ENCODE measurements at places on chromosomes 16 and 17.

GRCh38 chr16:4032768-4033167 is 83.5 kb downstream of the ADCY9 start:
- no peak for DNase-seq

GRCh38 chr17:71753070-71753469 is 367.8 kb upstream of the SOX9 start:
- no peak for DNase-seq

DNA sequence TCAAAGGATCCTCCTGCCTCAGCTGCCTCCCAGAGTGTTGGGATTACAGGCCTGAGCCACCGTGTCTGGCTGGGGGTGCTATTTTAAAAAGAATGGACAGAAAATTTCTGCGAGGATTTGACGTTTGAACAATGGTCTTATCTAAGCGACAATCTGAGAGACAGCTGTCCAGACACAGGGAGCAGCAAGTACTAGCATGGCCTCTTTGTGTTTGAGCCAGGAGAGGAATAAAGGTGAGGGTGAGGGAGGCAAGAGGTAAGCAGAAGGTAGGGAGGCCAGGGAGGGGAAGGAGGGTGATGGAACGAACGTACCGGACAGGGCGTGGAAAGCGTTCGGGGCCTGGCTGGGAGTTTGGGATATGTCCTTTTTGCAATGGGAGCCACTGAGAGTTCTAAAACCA is 59.2 kb downstream of the PITPNC1 start:
- DNase-seq = no peak

GRCh38 chr16:49617710-49618330 is 238.1 kb downstream of the ZNF423 start:
- DNase-seq = no peak

- DNase-seq = no peak
Measured at GRCh38 chr17:74446551-74447500, 14.9 kb downstream of the GPRC5C start.

DNA sequence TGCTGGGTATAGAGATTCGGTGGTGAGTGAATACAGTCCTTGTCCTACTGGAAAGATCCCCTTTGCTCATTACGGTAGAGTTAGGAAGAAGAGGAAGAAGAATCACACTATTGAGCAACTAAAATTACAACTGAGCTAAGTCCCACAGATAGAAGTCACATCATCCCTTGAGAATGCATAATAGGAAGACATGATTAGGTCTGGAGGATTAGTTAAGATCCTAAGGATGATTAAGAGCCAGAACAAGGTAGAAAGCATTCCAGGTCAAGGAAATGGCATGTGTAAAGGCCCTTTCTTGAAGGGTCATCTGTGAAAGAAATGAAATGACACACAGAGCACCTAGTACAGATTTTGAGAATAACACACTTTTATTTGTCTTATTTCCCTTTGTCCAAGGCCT is 503.5 kb downstream of the HAPSTR1 start:
- no peak for DNase-seq

GRCh38 chr17:47949946-47950345 is 7.7 kb downstream of the PRR15L start:
- DNase-seq = no peak

- no peak for DNase-seq
Measured at GRCh38 chr17:79814127-79814973, 17.5 kb upstream of the CBX8 start.

DNA sequence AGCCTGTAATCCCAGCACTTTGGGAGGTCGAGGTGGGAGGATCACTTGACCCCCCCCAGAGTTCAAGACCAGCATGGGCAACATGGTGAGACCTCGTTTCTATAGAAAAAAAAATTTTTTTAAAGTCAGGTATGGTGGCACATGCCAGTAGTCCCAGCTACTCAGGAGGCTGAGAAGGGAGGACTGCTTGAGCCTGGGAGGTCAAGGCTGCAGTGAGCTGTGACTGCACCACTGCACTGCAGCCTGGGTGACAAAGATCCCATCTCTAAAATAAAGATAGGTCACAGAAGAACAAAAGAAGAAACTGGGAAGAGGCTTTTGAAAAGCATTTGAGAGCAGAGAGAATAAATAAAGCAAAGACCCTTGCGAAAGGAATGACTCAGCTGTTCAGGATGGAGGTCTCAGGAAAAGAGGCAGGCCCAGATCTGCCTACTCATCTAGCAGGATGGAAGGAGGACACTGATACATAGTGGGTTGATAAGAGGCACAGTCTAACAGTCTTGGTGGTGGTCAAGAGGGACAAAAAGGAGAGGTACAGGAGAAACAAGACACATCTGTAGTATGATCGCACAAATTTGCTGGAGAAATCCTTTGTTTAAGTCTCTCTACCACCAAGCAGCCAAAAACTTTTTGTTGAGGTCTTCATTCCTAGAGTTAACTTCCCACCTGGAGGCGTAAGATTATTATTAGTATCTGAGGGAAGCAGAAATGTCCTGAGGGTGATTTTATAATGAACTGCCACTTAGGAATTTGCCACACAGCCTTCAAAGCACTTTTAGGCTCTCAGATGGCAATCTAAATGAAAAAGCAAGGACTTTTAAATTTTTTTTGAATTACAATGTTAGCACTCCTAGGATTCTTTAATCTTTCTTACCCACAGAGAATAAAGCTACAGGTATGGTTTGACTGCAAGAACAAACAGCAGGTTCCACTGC is 17.6 kb downstream of the ZSWIM7 start:
- DNase-seq = no peak

DNA sequence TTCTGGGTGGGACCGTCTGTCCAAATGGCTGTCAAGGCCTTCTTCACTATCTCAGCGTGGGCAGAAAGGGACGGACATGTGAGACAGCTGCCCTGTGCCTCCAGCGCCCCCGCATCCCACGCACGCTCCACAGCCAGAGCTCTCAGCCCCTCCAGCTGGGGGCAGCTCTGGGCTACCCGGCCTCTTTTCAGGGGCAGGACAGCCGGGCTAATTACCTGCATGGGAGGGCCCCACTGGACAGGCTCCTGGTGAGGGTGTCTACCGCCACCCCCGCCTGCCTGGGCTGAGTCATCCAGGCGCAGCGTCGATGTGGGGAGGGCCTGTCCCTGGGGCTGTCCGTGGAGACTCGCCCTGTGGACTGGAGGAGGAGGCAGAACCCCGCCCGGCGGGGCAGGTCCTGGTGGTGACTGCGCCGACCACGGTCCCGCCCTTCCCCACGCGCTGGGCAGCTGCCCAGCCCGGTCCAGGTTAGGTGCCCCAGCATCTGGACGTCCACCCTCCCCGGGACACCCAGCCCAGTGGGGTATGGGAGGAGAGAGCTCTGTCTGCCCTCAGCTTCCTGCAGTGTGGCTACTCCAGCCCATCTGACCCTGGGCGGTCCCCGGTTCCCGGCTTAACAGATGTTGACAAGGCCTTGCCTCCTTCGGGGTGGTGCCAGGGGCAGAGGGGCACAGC is 5.9 kb upstream of the METRNL start:
- DNase-seq = no peak

- DNase-seq = no peak
Measured at GRCh38 chr16:88681084-88681680, 5.1 kb downstream of the SNAI3 start.

- no peak for DNase-seq
Measured at GRCh38 chr17:35252651-35253050, 9.8 kb downstream of the SLFN5 start.

- no peak for DNase-seq
Measured at GRCh38 chr16:59067205-59067604, 333.1 kb upstream of the GOT2 start.

GRCh38 chr16:56190677-56191155 is 573 bp upstream of the GNAO1 start:
- DNase-seq = no peak

- DNase-seq = no peak
Measured at GRCh38 chr16:10765772-10766171, 22.1 kb downstream of the NUBP1 start.

DNA sequence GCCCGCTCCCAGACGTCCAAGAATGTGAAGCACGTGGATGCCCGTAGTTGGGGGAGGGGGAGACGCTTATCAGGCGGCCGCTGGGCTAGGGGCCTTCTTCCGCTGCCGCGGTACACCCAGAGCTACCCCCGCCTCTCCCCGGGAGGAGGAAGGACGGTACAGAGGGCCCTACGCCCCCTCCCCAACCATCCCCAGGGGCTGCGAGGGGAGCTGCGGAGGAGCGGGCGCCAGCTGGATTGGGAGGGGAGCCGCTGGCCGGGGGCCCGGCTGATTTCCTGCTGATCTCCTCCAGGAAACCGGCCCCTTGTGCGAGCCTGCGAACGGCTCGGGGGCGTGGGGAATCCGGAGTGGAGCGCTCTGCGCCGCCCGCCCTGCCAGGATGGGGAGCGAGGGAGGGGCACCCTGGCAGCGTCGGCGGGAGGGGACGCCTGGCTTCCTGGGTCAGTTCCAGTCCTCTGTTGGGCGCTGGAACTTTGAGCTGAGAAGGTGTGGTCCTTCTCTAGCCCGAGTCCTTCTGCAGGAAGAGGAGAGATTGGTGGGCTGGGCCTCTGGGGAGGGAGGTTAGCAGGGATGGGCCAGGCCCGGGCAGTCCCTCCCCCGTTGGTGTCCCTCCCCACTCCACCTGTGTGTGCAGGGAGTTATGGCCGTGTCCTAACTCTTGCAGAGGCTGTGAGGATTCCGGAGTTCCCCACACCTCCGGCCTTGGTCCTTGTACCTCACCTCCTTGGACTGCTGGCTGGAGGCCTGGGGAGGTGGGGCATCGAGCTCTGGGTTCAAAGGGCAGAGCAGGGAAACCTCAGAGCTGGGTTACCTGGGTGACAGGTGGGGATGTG is 19.2 kb downstream of the GJD3 start:
- no peak for DNase-seq

- DNase-seq = no peak
Measured at GRCh38 chr17:79798299-79799173, 1.7 kb upstream of the CBX8 start.

GRCh38 chr16:88484505-88485365 is 31.7 kb downstream of the ZFPM1 start:
- no peak for DNase-seq

DNA sequence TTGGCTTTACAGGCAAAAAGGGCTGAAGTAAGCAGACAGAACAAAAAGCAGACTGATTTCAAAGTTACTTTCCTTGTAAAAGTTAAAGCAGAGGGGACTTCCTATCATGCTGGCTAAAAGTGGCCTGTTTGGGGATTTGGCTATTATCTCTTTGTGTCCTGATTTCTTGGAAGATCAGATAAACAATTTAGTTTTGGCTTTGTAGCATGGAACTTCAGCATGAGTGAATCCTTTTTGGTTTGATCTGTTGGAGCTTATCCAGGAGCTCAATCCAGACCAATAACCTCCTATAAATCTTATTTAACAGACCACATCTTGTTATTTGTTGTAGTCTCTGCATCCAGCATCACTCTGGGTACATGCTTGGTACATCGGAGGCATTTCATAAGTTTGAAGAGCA is 8.9 kb upstream of the RNF112 start:
- no peak for DNase-seq

DNA sequence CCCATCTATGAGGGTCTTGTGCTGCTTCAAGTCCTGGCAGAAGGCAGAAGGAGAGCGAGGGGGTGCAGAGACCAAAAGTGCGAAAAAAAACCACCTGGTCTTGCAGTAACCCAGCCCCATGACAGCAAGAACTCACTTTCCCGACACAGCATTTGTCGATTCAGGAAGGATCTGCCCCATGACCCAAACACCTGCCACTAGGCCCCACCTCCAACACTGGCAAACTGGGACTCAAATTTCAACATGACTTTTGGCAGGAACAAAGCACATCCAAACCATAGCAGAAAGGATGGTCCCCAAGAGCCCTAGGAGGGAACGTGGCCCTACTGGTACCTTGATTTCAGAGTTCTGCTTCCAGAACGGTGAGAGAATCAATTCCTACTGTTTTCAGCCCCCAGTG is 34.7 kb upstream of the KLHDC4 start:
- DNase-seq = no peak

- no peak for DNase-seq
Measured at GRCh38 chr17:34683390-34683789, 104.0 kb downstream of the TMEM132E start.

DNA sequence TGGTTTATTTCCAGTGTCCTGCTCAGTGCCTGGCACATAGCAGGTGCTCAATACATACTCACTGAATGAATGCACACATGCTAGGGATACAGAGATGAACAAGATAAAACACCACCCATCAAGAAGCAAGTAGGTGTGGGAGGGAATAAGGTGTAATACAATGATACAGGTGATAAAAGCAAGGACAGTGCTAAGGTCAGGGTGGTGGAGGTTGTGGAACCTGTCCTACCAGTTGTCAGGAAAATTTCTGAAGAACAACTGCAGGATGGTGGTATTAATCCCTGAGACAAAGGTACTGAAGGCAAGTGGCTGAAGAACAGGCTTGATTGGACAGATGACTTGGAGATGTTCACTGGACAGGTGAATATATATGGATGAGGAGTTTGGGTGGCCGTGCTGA is 1.8 kb downstream of the KNOP1 start:
- DNase-seq = no peak

DNA sequence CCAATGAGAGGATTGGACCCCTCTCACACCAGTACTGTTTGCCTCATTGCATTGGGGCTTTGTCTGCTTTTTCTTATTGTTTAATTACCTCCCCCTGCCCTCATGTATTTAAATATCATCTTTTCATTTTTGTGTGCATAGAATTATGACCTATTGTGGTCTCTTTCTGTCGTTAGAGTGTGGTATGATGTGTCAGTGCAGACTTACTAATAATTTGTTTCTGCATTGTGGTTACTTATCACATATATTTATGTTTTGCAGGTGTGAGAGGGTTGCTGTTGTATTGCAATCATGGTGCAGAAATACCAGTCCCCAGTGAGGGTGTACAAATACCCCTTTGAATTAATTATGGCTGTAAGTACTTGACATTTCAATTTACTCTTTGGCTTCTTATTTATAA is 2.5 kb downstream of the SEC14L1 start:
- DNase-seq = no peak

DNA sequence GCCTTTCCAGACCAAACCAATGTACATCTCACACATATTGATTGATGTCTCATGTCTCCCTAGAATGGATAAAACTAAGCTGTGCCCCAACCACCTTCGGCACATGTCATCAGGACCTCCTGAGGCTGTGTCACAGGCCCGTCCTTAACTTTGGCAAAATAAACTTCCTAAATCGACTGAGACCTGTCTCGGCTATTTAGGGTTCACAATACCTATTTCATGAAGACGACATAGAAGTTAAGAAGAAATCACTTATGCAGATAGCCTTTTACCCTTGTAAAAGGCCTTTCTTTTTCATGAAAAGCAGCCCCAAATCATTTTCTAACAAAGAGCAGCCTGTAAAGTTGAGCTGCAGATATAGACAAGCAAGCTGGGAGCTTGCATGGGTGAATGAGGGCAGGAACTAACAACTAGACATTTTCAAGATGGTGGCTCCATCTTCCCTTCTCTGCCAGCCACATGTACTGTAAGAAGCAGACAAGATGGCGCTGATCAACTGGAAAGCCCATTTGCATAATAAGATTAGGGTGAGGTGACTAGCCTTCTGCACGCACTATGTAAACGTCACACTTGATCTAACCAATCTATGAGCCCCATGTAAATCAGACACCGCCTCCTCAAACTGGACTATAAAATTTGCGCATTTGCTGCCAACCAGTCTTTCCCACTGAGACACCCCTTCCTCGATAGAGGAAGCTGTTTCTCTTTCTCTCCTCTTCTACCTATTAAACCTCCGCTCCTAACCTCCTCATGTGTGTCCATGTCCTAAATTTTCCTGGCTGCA is 4.7 kb upstream of the KDM8 start:
- no peak for DNase-seq

GRCh38 chr16:10847176-10847575 is 28.6 kb upstream of the TVP23A start:
- DNase-seq = no peak
